Stimulated activated CD4-positive, alpha-beta T cell treated with anti-CD3 and anti-CD28 coated beads, TNF-alpha, amount 100 ng/mL, for 1 hour (primary cell): ENCODE measurements at places on chromosomes 1 and 21.

GRCh38 chr1:178224358-178224757 lies 130.5 kb downstream of the RASAL2 start:
- DNase-seq, result no peak

GRCh38 chr1:213568929-213569815 lies 418.6 kb upstream of the PROX1 start:
- no peak for DNase-seq

DNA sequence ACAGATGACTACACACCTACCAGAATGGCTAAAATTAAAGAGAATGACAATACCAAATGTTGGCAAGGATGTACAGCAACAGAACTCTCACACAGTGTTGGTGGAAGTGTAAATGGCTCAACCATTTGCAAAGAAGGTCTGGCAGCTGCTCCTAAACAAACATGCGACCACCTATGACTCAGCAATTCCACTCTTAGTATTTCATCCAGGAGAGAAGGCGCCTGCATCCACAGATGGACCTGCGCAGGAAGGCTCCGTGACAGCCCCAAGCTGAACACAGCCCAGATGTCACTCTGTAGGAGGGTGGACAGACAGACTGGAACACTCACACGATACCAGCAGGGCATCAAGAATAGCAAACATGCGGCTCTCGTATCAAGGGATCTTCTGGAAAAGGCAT lies 6.7 kb downstream of the PTTG1IP start:
- DNase-seq, result no peak

DNA sequence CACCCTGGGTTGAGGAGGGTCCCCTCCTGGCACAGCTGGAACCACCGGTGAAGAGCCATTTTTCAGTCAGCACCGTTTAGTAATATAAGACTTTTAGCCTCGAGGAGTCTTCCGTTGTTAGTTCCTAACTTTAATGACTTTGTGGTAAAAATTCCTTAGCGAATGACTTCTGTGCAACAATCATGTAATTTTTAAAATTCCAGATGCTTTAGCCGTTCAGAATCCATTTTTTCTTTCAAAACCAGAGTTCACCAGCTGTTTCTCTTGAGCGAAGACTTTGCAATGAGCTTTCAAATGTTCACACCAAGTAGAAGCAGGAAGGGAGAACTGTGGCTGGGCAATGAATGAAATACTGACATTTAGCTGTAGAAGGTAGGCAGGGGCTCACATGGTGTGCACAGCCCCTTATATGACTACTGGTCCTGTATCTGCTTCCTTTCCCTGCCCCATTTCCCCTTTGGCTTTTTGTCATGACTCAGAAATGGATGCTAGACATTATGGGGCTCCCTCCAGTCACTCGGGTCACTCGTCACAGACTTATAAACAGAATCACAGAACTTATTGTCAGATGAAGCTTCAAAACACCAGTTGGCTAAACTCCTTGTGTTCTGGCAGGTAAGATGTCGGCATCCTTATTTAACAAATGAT lies 4.1 kb downstream of the DISC1 start:
- no peak for DNase-seq

DNA sequence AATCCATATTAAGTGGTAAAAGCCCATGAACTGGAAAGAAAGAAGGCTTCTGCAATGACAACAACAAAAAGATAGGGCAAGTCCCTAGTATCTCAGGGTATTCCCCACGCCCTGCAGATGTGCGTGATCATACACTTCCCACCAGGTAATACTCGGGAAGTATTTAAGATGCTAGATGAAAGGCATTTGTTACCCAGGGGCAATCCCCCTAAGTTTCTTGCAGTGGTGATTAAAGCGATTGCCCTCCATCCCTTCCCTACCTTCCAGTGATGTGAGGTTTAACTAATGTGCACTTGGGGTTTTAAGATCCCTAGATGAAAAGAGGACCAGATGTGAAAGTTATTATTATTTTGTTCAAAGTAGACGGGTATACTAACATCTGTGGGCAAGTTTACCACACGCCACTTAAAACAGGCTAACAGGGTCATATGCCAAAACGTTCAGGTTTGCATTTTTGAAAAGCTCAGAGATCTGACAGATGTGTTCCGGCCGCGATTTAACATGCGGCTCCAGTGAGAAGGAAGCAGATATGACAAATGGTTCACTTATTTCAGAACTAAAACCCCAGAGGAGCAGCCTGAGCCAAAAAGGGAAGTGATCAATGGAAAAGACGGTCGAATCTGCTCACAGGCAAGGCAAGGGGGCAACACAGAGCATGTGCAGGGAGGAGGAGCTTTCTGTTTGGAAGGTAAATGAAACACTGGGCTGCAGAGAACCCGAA lies 17.4 kb downstream of the TIAM1 start:
- no peak for DNase-seq

DNA sequence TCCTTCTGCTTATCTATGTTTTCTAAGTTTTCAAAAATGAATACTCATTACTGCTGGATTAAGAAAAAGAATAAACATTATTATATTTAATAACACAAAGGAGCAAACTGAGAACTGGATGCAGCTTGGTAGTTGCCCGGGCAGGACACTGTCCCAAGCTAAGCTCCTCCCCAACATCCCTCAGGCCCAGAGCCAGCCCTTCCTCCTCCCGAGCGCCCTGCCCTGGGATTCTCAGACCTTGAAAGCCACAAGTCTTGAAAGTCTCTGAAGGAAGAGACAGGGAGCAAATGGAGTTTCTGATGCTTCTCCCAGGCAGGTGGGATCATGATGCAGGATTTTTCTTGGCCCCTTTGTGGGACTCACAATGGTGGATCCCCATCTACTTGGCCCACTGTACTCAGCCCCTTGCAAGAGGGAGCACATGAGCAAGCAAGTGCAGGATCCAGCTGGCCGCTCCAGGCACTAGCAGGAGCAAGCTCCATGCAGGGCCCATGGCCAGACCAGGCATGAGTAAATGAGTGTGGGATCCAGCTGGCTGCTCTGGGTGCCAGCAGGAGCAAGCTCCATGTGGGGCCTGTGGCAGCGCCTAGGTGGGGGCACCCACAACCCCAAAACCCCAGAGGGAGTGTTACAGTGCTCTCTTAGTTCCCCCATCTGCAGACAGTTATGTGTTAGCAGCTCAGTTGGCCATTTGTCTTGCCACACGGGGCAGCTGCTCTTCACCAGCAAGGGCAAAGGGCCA lies 32.1 kb upstream of the RAB4A start:
- no peak for DNase-seq

GRCh38 chr1:214833178-214833756 lies 230.3 kb downstream of the CENPF start:
- DNase-seq, result no peak

DNA sequence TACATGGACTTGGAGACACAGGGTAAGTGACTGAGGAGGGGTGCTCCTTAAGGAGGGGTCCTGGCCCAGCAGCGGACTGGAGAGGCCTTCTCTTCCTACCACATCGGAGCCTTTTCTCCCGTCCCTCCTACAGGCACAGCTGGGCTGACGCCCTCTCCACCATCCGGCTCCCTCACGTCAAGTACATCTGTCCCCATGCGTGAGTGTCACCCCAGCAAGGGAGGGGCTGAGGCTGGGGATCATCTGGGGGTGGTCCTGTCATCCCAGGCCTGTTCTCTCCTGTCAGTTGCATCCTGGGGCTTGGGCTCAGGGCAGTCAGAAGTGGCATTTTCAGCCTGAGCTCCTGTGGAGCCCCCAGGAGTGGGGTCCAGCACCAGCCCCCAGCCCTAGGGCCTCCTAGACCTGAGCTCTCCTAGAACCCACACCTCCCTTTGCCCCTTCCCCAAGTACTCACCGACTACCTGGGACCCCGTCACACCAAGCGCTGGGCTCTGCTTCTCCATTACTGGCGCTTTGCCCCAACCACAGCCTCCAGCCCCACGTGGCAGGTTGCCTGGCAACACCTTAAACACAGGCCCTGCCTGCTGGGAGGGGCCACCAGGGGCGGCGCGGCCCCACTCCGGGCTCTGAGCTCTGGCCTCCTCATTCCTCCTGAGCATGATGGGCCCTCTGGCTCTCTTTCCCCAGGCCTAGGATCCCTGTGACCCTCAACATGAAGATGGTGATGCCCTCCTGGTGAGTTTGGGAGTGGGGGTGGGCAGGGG lies 2.3 kb downstream of the LYPLA2 start:
- no peak for DNase-seq

GRCh38 chr1:119225265-119225664 lies 84.8 kb upstream of the WARS2 start:
- no peak for DNase-seq

DNA sequence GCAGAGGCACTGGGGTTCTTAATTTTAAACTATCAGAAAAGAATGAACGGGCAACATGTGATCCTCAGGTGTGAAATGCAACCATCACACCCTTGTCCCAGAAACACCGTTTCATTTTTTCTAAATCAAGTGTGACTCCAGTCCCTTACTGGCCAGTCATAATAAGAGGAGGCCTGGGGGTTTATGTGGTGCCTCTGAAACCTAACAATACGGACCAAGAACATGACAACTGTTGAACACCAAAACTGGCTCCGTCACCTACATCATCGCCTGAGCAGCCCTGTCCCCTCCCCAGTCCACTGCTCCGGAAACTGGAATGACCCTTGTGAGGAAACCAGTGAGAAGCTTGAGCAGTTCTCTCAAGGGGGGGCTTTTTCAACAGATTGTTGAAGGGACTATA lies 55.9 kb upstream of the KIF26B start:
- no peak for DNase-seq

DNA sequence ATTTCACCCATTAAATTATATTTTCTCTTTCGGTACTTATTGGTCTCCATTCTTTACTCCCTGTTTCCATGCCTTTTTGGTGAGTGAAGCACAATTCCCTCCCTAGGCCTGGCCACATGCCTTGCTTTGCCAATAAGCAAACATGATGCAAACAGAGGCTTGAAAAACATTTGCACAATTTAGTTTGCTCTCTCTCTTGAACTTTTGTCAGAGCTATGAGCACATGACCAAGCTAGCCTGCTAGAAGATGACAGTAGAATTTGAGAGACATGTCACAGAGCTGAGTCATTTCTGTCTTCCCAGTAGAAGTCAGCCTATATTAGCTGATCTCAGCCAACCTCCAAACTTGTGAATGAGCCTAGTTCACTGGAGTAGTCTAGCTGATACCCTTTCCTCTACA lies 24.6 kb downstream of the ANGPTL3 start:
- no peak for DNase-seq

DNA sequence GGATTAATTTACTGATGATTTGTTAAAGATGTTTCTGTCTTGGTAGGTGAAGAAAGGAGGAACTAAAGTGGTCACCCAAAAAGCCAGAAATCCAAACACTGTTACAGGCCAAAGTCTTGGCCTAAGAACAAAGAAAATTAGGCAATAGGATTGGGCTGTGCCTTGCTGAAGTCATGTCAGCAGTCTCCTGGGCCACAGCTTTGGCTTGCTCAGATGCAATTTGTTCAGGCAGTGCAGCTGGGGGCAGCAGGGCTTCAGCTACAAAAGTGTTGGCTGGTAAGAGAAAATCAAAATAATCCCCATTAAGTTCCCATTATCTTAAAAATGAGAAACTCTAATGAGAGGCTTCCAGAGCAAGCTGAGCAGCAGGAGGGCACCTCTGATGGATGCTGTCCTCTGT lies 14.0 kb upstream of the RAP1A start:
- DNase-seq, result no peak

DNA sequence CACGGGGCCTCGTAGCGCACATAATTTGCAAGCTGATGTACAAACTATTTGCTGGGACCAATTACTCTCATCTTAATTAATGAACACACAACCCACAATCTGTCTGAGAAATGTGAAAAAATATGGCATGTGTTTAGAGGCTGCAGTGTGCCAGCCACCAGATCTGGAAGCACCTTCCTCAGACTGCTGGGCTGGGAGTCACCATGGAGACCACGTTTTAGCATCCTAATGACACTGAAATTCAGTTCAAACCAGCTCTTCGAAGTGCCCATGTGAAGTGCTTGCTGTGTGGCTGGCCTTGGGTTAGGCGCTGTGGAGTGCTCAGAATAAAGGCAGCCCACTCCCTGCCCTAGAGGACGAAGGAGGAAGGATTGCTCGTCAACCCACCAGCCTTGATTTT lies 482.4 kb downstream of the OMA1 start:
- DNase-seq, result no peak

GRCh38 chr1:39452081-39452480 lies 39.4 kb upstream of the BMP8A start:
- no peak for DNase-seq

DNA sequence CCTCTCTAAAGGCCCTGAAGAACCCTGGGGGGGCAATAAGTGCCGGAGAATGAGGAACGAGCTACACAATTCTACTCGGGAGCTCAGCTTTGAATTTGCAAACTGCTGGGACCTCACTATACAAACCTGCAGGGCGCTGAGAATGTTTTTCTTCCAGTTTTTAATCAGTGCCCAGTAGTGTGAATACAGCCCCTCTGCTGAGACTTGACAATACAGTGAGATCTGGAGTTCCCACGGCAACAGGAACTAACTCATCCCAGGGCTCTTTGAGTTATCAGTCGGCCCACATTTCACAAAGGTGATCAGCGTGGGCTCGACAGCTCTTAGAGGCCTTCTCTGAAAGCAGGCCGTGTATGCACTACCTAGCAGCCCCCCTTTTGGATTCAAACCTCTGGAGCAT lies 41.7 kb downstream of the TMEM53 start:
- no peak for DNase-seq

DNA sequence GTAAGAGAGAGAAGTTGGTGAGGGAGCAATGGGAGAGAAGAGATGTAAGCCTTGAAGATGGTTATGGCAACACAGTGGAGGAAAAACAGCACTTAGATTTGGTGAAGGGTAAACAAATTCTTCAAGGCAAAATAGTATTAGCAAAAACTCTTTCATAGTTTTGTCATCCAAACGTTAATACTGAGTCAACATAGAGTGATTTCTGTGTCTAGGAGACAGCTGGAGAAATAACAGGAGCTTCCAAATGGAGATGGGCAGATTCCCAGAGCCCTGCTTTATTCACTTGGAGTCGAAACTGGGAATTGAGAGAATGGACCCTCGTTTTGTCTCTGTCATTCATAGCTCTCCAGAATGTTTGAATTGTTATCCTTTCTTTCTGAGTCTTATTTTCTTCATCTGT lies 68.3 kb downstream of the PLA2G4A start:
- no peak for DNase-seq

DNA sequence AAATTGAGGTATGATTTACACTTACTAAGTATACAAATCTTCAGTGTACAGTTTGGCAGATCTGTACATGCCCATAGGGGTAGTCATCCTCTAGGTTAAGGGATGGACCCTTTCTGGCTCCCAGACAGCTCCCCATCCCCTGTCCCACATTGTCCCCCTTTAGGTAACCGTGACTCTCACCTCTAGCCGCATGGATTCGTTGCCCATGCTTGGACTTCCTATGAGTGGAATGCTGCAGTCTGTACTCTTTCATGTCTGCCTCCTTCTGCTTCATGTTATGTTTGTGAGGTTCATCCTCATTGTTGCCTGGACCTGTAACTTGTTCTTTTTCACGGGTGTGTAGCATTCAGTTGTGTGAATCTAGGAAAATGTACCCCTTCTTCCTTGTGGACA lies 20.3 kb downstream of the SLC37A1 start:
- DNase-seq, result no peak

- DNase-seq, result no peak
These were observed 14.0 kb downstream of the NRIP1 start for GRCh38 chr21:15050568-15051377.

- no peak for DNase-seq
These were observed 40.1 kb upstream of the TMPRSS15 start for GRCh38 chr21:18443701-18444100.

- DNase-seq, result no peak
These were observed 41.5 kb downstream of the COLGALT2 start for GRCh38 chr1:183996040-183996384.

GRCh38 chr1:63795455-63795854 lies 21.6 kb downstream of the ROR1 start:
- no peak for DNase-seq

- DNase-seq, result no peak
These were observed 24.4 kb downstream of the PCP4L1 start for GRCh38 chr1:161282991-161283390.

- DNase-seq, result no peak
These were observed 32.2 kb downstream of the SDCCAG8 start for GRCh38 chr1:243288062-243288461.
